ENCODE measurements at places on chromosomes 1 and 21. TPM values are rescaled to one million over a fixed set of nuclear protein-coding genes. Genes with fewer than 3 reads are reported as not detected.

TOR1AIP1 gene
- total RNA-seq = 95.2 TPM

SZRD1 gene
- 32.4 TPM for total RNA-seq

OR2T11 gene
- total RNA-seq = not detected

TMCC2 gene
- total RNA-seq = 45.5 TPM

THAP3 gene
- 21.9 TPM for total RNA-seq

GPR153 gene
- total RNA-seq = 17.4 TPM

KLF17 gene
- not detected for total RNA-seq

CRNN gene
- total RNA-seq = not detected

GBP4 gene
- total RNA-seq = 6.5 TPM

C1orf185 gene
- total RNA-seq = not detected

PRRC2C gene
- 103 TPM for total RNA-seq

RXFP4 gene
- not detected for total RNA-seq

BSND gene
- not detected for total RNA-seq

SNX7 gene
- 30.2 TPM for total RNA-seq

AGBL4 gene
- 8.5 TPM for total RNA-seq

RAB4A gene
- total RNA-seq = 49.1 TPM

ZBTB48 gene
- 36.6 TPM for total RNA-seq

CHIA gene
- not detected for total RNA-seq

PRR9 gene
- total RNA-seq = not detected

GIPC2 gene
- total RNA-seq = 2.1 TPM

KCNT2 gene
- total RNA-seq = 18.0 TPM

FCGR3B gene
- total RNA-seq = 0.99 TPM

SLC19A1 gene
- total RNA-seq = 21.7 TPM

IARS2 gene
- total RNA-seq = 64.0 TPM

AADACL4 gene
- not detected for total RNA-seq

PYHIN1 gene
- not detected for total RNA-seq

SHISAL2A gene
- total RNA-seq = 0.38 TPM

TMPRSS3 gene
- 4.4 TPM for total RNA-seq

ALX3 gene
- total RNA-seq = 2.5 TPM

NPR1 gene
- total RNA-seq = 6.8 TPM

GSTM2 gene
- total RNA-seq = 92.3 TPM

MANEAL gene
- total RNA-seq = 15.3 TPM
